Spleen (tissue), 13 donors: ENCODE measurements at places on chromosomes 11 and 22. TPM values are rescaled to one million over a fixed set of nuclear protein-coding genes. Genes with fewer than 3 reads are reported as not detected.

CPT1A gene
- 73.1 TPM for total RNA-seq

- no peak for DNase-seq
Measured at GRCh38 chr11:134157451-134157850, 66.3 kb downstream of the NCAPD3 start.

DNA sequence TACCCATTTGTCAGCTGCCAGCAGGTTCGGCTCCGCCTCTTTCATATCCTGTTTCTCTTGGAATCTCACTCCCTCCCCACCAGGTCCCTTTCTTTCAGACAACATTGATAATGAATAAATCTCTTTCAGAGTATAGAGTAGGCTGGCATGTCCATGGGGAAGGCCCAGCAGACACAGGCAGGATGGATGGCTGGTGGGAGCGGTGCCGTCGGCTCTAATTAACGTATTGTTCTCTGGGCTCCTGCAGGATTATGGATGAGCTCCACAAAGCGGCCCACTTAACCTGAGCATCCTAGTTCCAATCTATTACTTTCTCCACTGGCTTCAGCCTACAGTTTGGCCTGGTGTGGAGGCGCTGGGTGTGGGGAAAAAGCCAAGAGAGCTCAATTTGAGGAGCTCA lies 588.0 kb downstream of the BUD13 start:
- DNase-seq = no peak

MMP7 gene
- total RNA-seq = not detected

- DNase-seq = no peak
Measured at GRCh38 chr11:35722641-35723040, 60.1 kb downstream of the TRIM44 start.

FOLR1 gene
- not detected for total RNA-seq

GRCh38 chr22:26170795-26171580 lies 1.7 kb downstream of the SEZ6L start:
- DNase-seq = no peak

OR5A1 gene
- not detected for total RNA-seq

GGT5 gene
- 28.9 TPM for total RNA-seq

- DNase-seq = no peak
Measured at GRCh38 chr22:19819208-19819910, 35.3 kb downstream of the GNB1L start.

IGLL1 gene
- not detected for total RNA-seq

DNA sequence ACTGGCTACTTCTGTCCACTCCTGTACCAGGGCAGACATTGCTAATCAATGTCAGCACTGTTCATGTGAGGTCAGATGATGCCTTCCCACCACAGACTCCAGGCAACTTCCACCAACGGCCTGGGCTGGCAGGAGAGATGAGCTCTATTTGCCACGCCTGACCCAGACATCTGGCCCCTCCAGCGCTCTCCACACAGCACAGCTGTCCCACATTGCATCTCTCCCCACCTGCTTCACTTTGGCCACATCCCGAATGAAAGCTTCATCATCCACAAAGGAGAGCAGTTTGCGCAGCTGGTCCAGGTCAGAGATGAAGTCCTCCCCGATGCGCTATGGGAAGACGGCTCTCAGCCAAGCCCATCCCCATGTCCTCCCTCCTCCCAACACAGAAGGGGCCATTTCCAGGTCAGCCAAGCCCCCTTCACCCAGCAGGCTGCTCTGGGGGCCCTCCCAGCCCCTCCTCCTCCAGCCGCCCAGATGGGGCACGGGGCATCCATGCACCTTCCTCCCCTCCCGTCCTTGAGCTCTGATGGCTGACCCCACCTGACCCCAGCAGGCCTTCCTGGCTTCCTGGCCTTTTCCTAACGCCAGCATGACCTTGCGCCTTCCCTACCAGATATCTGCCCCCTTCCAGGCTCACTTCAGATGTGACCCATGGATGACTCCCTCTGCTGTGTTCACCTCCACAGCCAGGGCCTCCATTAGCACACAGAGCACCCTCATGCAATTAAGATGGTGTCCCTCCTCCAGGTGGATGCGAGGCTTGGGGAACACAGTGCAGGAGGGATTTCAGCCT lies 7.4 kb downstream of the PYGM start:
- DNase-seq = peak; percentile 42

- peak; percentile 15 for DNase-seq
Measured at GRCh38 chr11:125271483-125272091, 107.0 kb downstream of the PKNOX2 start.

DNA sequence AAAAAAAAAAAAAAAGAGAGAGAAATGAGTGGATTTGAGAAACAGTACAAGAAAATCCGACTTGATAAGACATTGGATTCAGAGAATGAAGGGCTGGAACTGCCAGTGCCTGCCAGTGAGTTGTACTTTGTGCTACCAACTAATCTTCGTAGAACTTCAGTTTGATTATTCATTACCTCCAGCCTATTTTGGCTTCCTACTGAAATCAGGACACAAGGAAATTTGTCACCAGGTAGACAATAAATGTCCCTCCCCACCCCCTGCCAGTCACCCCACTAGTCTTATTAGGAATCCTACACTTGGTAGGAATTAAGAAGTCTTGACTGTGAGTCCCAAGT lies 21.4 kb upstream of the POLD3 start:
- no peak for DNase-seq

PVALB gene
- total RNA-seq = 0.91 TPM

FIBIN gene
- 11.8 TPM for total RNA-seq

DNA sequence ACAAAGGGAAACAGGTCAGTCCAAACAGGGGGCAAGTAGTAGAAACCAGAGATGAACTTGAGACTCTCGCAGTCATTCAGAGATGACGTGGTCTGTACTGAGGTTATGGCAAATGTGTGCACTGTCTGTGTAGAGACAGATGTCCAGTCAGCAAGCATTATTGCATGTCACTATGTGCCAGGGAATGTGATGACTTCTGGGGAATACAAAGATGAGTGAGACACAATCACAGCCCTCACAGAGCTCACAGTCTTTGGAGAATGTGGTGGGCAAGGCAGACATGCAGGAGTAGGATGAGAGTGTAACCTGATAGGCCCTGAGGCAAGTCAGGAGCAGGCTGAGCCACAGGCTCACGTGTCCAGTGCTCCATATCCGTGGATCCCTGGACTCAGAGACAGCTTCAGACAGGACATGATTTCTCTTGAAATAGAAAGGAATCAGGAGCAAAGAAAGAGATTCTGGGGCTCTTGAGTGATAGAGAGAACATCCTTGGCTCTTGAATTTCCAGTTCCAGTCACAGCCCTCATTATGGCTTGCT lies 550.7 kb downstream of the ETS1 start:
- DNase-seq = no peak

DNA sequence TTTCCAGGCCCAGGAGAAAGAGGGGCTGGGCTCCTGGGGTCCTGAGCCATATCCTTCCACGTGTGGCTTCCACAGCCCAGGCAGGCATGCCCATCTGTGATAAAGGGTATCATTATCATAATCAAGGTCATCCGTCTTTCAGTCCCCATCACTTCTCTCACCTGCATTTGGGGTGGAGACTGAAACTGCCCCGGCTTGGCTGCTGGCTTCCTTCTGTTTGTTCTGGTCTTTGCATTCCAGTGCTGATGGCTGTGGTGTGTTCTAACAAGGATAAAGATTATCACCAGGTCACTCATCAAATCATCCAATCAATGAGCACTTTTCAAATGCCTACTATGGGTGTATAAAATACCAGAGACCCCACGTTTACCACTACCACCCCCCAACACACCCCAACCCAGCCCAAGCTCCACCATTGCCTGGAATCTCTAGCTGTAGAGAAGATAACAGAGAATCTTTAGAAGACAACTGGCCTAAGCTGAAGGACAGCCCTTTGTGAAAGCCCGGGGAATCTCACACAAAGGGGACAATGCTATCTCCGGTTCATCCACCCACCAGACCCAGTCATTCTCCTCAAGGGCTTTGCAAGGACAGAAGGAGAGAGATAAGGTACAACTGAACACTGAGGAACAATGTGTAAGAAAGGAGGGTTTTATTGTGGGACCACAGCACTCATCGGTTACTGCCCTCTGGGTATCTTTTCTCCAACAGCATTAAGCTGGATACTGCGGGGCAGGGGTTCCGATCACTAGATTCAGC lies 54.9 kb downstream of the AHNAK start:
- DNase-seq = no peak
